ENCODE measurements at places on chromosomes 4 and X.

DNA sequence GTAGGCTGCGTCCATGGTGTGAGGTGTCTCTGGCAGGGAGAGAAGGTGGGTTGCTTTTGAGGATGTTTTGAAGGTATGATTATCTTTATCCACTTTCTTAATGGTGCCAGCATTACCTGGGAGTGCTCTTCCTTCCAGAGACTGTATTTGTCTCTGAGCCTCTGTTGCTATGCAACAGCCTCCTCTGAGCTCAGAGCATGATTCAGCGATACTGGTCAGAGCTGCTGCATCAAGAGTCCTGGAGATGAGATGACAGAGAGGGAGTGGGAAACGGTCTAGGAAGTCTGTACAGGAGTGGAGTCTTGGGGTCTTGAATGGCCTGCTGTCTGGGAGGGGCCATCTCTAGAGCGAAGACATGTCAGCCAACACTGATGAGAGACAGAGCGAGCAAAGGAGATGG, 104.4 kb upstream of the RAB40AL start:
- DNase-seq = peak; percentile 1

GRCh38 chr4:78951862-78952472, 12.7 kb upstream of the PAQR3 start:
- no peak for DNase-seq

- no peak for DNase-seq
Measured at GRCh38 chr4:8939840-8940742, 68.5 kb upstream of the HMX1 start.

DNA sequence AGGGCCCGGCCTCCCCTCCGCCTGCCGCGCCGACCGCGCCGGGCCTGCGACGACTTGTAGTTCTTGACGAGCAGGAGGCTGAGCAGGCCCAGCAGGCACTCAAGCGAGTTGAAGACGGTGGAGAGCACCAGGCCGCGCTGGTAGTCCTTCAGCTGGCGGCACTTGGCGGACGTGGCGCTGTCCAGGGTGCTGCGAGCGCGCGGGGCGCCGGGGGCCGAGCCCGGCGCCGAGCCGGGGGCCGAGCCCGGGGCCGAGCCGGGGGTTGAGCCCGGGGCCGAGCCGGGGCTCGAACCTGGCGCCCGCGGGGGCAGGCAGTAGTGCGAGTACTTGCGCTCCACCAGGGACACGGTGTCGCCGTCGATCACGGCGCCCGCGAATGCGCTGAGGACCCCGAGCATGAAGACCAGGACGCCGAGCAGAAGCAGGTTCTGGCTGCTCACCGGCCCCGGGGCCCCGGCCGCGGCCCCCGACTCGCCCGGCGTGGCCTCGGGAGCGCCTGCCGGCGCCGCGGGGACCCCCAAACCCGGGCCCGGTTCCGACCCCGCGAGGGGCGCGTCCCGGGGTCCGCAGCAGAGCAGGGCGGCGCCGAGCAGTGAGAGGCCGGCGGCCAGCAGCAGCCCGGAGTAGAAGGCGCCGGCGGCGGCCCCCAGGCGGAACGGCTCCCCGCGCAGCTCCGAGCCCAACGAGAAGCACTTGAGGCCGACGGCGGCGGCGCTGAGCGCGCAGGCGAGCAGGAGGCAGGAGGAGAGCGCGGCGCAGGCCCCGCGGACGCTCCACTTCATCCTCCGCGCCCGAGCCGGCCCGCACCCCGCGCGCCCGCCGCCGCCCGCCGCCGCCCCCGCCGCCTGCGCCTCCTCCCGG, 584 bp downstream of the TMEM271 start:
- no peak for DNase-seq

DNA sequence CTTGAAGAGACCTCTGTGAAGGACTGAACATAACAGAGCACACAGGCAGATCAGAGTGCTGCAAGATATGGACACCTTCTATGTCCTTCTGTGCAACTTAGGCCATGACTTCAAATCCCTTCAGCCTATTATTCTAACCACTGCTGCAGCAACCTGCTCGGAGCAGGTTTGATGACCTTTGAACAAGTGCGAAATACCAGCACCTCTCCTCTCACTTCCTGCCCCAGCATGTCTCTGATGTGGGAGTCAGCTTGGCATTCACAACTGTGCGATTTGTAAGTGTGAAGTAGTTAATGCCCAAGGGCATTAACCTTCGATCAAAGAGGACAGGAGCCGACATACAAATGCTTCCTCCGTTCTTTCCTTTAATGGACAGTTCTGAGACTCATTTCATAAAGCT, 1.6 kb upstream of the EXOC1 start:
- no peak for DNase-seq

DNA sequence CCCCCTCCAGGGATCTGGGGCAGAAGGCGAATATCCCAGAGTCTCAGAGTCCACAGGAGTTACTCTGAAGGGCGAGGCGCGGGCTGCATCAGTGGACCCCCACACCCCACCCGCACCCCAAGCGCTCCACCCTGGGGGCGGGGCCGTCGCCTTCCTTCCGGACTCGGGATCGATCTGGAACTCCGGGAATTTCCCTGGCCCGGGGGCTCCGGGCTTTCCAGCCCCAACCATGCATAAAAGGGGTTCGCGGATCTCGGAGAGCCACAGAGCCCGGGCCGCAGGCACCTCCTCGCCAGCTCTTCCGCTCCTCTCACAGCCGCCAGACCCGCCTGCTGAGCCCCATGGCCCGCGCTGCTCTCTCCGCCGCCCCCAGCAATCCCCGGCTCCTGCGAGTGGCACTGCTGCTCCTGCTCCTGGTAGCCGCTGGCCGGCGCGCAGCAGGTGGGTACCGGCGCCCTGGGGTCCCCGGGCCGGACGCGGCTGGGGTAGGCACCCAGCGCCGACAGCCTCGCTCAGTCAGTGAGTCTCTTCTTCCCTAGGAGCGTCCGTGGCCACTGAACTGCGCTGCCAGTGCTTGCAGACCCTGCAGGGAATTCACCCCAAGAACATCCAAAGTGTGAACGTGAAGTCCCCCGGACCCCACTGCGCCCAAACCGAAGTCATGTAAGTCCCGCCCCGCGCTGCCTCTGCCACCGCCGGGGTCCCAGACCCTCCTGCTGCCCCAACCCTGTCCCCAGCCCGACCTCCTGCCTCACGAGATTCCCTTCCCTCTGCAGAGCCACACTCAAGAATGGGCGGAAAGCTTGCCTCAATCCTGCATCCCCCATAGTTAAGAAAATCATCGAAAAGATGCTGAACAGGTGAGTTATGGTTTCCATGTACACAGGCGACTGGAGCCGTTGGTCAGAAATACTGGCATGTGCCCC, at the start of gene CXCL1:
Gene CXCL1, plus strand, starts transcription at position 264 of the 926 bp plus-strand sequence. Its CDS starts 78 bp downstream, at position 342.
- DNase-seq = no peak

- no peak for DNase-seq
Measured at GRCh38 chrX:4905576-4905975, 1192.1 kb upstream of the PRKX start.

Measured in NCI-H1417 treated with DMSO at 0.1 percent for 48 hours (cell line).